ENCODE measurements at places on chromosomes 16 and 17.
A peak's percentile ranks its signal among the peaks of the same experiment; 100 is the strongest.

DNA sequence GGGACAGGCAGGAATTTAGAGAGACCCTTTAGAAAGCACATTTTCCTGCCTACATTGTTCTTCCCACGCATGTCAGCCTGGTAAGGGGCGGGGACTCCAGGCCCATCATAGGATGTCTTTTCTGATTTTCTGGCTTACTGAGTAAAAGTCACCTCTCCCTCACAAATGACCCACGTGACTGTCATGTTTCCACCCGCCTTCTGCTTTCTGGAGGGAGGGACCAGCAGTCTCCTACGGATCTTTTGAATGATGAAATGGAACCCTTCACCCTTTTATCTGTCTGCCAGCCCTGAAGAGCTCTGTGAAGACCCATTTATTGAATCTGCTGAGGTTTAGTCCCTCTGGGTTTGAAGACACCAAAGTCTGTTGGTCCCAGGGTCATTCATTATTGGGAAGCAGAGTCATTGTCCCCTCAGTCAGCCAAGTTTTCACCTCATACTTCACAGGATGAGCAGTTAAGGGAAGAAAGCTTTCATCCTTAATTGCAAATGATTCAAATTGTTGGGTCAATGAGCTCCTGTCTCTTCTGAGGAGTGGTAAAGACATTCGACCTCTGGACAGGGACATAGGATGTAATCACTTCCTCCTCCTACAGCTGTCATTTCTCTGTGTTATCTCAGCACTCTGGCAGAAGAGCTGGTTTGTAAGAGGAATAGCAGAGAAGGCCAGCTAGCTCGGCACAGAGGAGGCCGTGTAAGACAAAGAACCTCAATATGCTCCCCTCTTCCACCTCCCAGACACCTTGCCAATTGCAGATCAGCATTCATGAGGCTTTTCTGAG, 446.1 kb downstream of the HS3ST3B1 start:
- no peak for DNase-seq

GRCh38 chr17:17540935-17541639, 44.9 kb upstream of the RASD1 start:
- no peak for DNase-seq

GRCh38 chr17:51419476-51419875, 159.1 kb downstream of the UTP18 start:
- no peak for DNase-seq

- DNase-seq: peak; percentile 25
Measured at GRCh38 chr17:48307814-48308411, 122.1 kb downstream of the SKAP1 start.

- DNase-seq: no peak
Measured at GRCh38 chr16:59905606-59906005, 1171.5 kb upstream of the GOT2 start.

- no peak for DNase-seq
Measured at GRCh38 chr17:43627653-43628052, 34.1 kb downstream of the MEOX1 start.

- DNase-seq: no peak
Measured at GRCh38 chr16:78925083-78925767, 675.3 kb downstream of the MAF start.

DNA sequence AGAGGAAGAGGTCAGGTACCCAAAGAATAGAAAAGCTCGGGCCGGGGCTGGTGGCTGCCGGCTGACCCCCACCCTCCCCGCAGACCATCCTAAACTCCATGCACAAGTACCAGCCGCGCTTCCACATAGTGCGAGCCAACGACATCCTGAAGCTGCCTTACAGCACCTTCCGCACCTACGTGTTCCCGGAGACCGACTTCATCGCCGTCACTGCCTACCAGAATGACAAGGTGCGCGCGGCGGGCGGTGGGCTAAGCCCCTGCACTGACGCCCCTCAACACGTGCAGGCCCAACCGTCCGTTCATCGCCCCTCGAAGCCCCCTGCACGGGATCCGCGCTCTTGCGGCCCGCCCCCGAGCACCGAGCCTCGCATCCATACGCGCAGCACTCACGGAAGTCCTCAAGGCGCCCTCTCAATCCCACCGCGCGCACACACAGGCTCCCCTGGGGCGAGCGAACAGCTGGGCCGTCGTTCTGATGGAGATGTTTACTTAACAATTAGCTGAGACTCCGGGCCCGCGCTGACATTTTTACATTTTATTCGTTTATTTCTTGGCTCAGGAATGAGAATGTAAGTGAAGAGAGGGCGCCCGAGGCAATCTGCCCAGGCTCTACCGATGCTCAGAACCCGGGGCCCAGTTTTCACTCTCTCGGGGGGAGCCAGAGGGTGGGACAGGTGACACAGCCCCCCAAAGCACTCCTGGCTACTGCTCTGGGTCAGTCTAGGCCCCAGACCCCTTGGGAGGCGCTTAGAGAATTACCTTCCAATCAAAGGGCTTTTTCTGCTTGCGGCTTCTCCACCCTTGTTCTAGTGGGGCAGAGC, 3.5 kb downstream of the TBX2 start:
- no peak for DNase-seq

GRCh38 chr16:87077750-87078127, 239.5 kb downstream of the C16orf95 start:
- no peak for DNase-seq

- DNase-seq: no peak
Measured at GRCh38 chr16:9437115-9437514, 345.7 kb downstream of the HAPSTR1 start.

GRCh38 chr16:4477966-4478365, 1.8 kb downstream of the HMOX2 start:
- no peak for DNase-seq

GRCh38 chr17:28974451-28974850, 23.1 kb upstream of the PHF12 start:
- DNase-seq: no peak

DNA sequence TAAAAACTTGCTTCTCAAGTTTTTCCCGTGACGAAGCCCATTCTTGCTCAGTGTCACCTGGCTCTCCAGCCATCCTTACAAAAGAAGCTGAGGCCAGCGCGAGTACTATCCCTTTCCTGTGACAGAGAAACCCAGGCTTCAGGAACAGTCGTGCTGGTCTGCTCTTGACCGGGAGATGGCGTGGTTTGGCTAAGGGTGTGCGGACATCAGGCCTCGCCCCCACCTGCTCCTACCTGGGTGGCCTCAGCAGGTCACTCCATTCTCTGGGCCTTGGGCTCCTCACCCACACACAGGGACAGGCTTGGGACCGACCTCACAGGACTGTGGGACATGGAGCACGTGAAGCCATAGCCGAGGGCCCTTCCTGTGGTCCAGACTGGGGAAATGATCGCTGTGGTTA, 75.2 kb upstream of the CIBAR2 start:
- DNase-seq: no peak

DNA sequence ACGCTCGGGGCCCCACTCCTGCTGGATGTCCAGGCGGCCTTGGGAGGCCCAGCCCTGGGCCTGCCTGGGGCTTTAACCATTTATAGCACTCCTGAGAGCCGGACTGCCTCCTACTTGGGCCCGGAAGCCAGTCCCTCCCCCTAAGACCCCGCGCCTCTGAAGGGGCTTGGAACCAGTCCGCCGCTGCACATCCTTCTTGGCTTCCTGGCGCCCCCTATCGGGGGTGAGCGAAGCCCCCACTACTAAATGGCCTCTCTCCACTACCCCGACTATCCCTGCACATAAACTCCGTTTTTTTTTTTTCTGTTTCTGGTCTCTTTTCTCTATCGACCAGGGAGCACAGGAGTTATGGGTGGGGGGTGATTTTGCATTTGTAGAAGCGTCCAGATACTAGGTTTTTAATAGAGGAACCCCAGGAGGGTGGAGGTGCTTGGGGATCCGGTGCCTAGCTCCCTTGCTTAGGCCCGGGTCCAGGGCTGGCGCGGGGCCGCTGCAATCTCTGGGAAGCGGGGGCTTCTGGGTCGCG, 633 bp upstream of the NOL3 start:
- no peak for DNase-seq

DNA sequence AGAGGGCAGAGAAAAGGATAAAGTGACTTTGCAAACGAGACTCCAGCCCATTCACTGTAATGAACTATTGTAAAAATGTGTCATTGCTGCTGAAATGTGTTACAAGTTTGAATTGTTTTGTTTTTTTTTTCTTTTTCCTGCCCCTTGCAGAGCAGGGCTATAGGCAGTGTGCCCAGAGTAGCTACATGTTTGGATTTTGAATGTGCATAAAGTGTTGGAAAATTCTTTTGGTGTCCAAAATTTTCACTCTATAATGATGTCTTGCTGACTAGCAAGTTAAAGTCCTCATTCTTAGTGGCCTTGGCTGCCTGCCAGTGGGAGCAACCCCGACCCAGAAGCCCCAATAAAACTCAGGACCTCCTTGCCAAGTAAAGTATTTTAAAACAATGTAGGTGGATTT, 66.5 kb downstream of the IGF2BP1 start:
- DNase-seq: no peak

GRCh38 chr17:69761767-69762321, 313.2 kb upstream of the KCNJ16 start:
- no peak for DNase-seq
